ENCODE measurements at places on chromosomes 7 and 10.

DNA sequence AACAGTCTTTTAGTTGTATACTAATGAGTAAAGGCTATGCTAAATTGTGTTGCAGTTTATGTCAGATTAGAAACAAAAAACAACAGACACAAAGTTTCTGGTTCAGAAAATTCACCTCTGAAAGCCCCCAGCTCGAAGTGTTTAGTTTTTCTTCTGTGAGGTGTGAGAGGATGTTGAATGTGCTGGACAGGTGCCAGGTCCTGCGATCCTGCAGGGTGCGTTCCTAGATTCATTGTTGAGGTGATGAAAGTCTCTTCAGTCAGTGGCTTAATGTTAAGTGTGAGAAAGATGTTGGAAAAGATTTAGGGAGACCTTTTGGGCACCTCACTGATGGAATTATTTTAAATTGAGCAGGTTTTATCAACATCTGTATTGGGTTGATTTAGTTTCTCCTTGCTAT, 287.3 kb downstream of the SDK1 start:
- no peak for DNase-seq

GRCh38 chr7:151400626-151401315, 9.1 kb downstream of the WDR86 start:
- DNase-seq = no peak

GRCh38 chr10:116171505-116171904, 101.5 kb downstream of the GFRA1 start:
- no peak for DNase-seq

DNA sequence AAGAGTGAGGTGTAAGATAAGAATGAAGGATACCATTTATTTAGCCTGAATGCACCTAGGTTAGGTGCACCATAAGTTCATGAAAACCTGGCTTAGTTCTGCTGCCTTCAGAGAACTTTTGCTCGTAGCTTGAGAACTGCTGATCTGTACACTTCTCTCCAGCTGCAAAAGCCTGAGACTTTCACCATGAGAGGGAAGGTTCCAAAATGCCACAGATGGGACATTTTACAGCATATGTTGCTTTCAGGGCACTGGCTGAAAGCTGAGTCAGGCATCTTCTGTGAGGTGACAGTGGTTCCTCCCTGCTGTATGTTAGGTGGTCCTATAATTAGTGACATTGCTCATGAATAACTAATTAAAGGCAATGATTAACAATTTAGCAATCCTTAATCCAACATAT, 298.3 kb downstream of the GALNT17 start:
- DNase-seq = no peak

DNA sequence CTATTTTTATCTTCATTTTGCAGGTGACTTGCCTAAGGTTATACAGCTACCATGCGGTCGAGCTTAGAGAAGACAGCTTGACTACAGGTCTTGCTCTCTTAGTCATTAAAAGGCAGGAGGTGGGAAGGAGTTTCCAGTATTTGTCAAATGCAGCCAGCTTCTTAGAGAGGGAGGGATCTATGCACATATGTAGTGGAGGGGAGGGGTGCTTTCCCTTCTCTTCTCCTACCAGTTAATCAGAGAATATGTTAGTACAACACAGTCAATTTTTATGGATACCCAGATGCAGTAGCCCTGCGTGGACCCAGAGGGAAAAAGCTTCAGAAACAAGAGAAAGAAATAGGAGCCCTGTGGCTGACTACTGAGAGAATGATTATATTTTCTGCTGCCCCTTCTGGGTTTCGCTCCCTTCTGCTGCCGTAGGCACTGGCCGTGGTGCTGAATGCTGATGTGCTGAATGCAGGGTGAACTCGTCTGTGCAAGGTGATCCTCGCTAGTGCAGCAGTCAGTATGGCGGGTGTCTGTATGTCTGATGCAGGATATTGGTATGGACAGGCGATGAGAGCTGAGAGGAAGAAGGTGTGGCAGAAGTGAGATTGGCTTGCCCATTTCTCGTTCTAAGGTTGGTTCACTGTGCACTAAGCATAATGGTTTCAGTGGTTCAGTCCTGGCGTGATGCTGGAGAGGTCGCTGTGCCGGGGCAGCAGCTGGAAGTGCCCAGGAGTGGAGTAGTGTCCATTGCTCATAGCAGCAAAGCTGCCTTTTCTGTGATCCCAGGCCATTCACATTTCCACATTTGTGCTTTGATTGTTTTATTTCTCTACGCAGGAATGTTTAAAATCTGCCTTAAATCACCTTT, 189.2 kb upstream of the PODXL start:
- peak; percentile 25 for DNase-seq

GRCh38 chr10:79166741-79167140, 98.0 kb downstream of the ZMIZ1 start:
- no peak for DNase-seq

- no peak for DNase-seq
These were observed 83.7 kb downstream of the CACNB2 start for GRCh38 chr10:18223898-18224297.

- DNase-seq = no peak
These were observed 49.3 kb upstream of the AFAP1L2 start for GRCh38 chr10:114453576-114453975.

DNA sequence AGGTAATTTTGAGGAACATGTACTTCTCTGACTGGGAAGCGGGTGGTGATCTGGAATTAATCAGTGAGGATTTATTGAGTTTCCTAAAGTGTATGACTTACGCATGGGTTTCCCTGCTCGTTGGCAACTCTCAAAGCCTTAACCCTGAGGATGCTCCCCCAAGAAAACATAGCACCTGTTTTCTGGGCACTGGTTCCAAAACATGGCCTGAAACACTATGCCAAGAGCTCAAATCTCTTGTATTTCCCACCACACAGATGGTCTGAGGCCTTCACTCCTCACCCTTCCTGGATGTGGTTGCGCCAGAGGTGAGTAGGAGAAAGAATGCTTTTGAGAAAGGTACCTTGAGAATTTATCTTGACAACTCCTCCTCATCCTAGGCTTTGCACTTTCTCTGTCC, 250.4 kb downstream of the FZD1 start:
- no peak for DNase-seq

DNA sequence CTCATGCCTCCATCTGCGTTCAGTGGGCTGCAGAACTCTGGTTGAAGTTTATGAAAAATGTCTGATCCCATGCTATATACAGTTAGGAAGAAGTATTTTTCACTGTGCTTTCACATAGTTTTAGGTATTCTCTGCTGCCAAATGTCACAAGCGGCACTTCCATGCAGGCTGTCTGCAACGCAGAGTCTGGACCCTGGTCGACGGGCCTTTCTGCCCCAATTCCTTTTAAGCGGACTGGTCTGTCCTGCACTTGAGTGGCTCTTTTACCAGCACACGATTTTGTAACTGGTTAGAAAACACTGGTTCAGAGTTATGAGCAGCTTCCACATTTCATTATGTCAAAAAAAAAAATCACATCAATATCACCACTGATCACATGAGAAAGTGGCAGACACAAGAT, 143.0 kb downstream of the DIP2C start:
- DNase-seq = no peak

- no peak for DNase-seq
These were observed 63.4 kb upstream of the SYPL1 start for GRCh38 chr7:106175507-106175906.

DNA sequence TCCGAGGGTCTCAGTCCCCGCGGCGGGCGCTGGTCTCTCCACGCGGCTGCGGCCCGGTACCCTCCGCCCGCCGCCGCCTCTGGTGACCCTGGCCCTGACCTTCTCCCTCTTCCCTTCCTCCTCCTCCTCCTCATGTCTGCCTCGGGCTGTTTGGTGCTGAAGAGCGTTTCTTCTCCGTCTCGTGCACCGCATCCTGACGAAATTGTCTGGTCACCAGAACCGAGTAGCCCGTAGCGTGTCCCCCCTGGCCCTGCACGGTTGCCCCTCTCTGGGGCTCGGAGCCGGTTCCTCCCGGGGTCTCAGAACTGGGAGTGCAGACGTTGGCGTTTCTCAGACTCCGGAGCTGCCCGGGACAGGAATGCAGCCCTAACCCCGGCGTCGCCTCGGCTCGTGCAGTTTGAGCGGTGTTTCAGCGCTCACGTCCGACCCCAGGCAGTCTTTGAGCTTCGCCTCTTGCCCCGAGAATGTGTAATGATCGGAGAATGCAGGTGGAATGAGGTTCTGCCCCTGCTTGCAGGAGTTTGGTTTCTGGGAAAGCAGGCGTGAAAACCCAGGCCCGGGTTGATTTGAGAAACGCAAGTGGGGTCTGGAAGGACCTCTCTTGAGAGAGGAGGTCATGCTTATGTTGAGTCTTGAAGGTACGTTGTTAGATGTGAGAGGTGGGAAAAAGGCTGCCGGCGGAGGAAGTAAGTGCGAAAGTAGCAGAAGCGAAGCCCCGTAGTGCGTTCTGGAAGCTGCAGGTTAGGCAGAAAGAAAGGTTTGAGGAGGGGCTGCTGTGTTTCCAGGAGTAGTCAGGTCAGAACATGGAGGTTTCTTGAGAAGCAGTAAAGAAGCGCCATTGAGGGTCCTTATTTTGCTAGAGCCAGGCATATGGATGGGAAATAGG, 743 bp downstream of the RBM17 start:
- peak; percentile 8 for DNase-seq

DNA sequence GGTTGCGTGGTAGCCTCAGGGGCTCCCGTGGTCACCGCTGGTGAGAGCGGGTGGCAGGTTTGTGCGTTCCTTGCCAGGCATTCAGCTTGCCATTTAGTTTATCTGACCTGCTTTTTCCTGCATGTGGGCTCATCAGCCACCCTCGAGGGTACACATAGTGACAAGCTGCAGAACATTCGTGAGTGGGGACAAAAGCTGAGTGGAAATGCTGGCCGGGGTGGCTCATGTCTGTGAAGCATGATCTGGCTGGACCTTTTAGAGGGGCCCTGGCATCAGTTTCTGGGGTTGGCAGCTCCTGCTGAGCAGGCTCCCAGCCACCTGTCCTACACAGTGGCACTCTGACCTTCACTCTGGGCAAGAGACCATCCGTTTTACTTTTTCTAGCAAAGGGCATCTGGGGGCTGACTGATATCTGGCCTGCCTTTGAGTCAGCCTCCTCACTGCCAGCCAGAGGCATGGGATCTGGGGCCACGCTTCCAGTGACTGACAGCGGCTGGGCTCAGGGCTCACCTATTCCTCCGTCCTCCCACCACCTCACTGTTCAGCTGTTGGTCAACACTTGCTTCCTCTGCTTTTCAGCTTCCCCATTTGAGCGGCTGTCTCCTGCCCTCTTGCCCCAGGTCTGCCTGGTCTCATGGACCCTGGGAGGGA, 75.0 kb downstream of the LANCL2 start:
- no peak for DNase-seq

DNA sequence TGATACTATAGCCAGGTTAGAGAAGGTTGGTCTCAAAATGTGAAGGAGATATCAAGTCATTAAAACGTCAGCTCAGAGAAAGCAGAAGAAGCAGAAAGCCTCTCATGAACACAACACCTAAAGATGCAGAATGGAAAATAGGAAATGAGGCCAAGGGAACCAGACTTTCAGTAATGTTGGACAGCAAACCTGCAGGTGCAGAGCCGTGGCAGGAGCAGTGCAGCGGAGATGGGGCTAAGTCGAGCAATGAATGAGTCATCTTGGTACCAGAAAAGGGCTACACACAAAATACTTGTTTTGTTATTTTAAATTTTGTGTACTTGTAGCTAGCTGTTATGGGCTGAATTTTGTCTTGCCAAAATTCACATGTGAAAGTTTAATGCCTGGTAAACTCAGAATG, 479.6 kb upstream of the POM121L12 start:
- no peak for DNase-seq

DNA sequence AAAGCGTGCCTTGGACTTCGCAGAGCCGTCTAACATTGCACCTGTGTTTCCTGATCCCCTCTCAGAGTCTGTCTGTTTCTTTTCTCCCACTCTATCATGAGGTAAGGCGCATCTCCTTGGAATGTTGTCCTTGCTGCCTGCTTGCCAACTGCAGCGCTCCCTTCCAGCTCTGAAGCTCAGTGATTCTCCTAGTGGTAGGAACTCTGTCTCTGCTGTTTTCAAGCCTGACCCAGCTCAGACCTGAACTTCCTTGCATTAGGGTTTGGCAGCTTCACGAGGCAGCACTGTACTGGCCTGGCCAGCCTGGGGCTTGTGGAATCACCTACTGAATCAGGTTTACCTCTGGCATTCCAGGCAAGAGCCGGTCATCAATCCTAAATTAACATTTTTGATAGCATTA, 123.9 kb downstream of the CREB5 start:
- DNase-seq = peak; percentile 40

Data from MG63 (cell line).